ENCODE measurements at places on chromosomes 4 and X. TPM values are rescaled to one million over a fixed set of nuclear protein-coding genes. Genes with fewer than 3 reads are reported as not detected.

The PPP4R3C gene
- polyA plus RNA-seq = not detected

The IL13RA2 gene
- 1.6 TPM for polyA plus RNA-seq

The RNF175 gene
- 7.3 TPM for polyA plus RNA-seq

The SCARB2 gene
- polyA plus RNA-seq = 173 TPM

The GNRHR gene
- 0.96 TPM for polyA plus RNA-seq

The ABCG2 gene
- polyA plus RNA-seq = 8.2 TPM

The ZFP92 gene
- 0.80 TPM for polyA plus RNA-seq

The HSFX2 gene
- 1.0 TPM for polyA plus RNA-seq

The SOWAHB gene
- 5.0 TPM for polyA plus RNA-seq

The RASGEF1B gene
- 12.0 TPM for polyA plus RNA-seq

The PRR32 gene
- polyA plus RNA-seq = not detected

The MAGEE2 gene
- polyA plus RNA-seq = 0.70 TPM

The EVC2 gene
- polyA plus RNA-seq = 8.4 TPM

The GPC4 gene
- 20.3 TPM for polyA plus RNA-seq

The SSX4B gene
- not detected for polyA plus RNA-seq

The RIPPLY1 gene
- polyA plus RNA-seq = 2.8 TPM

The BCAP31 gene
- polyA plus RNA-seq = 184 TPM

The GPRASP2 gene
- polyA plus RNA-seq = 41.7 TPM

GRCh38 chr4:69974631-69975030 lies 9.1 kb upstream of the CSN2 start:
- no peak for DNase-seq

- DNase-seq = no peak
Observed at GRCh38 chr4:117817301-117817700, 217.0 kb upstream of the NDST3 start.

GRCh38 chr4:1168191-1169101 lies 3.9 kb downstream of the SPON2 start:
- DNase-seq = no peak

GRCh38 chr4:78441756-78442155 lies 109.8 kb upstream of the ANXA3 start:
- no peak for DNase-seq

DNA sequence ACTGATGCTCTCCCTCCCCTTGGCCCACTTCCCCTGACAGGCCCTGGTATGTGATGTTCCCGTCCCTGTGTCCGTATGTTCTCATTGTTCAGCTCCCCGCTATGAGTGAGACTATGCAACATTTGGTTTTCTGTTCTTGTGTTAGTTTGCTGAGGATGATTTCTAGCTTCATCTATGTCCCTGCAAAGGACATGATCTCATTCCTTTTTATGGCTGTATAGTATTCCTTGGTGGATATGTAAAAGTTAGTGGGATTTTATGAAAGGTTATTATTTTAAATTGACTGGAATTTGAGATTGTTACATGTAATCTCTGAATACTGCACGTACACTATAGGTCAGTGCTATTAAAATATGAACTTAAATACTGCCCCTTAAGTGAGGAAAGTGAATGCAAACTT lies 184.0 kb downstream of the WDFY3 start:
- no peak for DNase-seq

DNA sequence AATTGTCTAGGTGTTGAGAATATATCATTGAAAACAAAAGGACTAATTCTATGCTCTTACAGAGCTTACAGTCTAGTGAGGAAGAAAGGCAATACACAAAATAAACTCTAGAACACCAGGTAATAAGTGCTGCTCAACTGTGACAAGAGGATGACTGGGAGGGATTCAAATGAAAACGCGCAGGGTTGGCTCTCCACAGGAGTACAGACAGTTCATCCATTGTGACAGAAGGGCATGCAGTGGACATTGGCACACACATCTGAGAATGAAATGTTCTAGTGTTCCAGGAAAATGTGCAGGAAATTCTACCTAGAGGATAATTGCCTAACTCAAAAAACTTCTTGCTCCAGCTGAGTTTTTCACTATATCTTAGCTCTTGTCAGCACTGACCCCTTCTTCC lies 492.0 kb downstream of the IDS start:
- no peak for DNase-seq

- no peak for DNase-seq
Observed at GRCh38 chrX:41796577-41796976, 72.6 kb downstream of the GPR82 start.

DNA sequence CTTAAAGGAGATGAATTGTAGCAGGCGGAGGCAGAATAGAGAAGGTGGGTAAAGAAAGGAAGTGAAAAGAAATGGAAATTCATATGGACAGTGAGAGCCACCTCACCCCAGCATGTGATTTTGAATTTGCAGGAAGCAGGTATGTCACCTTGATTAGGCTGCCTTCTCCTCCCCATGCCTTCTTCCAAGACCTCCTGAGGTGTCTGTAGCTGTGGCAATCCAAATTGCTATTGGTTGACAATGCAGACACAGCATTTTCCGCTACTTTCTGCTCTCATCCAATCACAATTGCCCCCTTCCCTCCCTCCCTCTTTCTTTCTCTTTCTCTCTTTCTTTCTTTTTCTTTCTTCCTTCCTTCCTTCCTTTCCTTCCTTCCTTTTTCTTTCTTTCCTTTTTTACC lies 38.5 kb downstream of the RAB33B start:
- no peak for DNase-seq

GRCh38 chr4:3675251-3676115 lies 90.7 kb upstream of the ADRA2C start:
- no peak for DNase-seq

GRCh38 chr4:145904413-145905177 lies 34.0 kb downstream of the ZNF827 start:
- DNase-seq = no peak

DNA sequence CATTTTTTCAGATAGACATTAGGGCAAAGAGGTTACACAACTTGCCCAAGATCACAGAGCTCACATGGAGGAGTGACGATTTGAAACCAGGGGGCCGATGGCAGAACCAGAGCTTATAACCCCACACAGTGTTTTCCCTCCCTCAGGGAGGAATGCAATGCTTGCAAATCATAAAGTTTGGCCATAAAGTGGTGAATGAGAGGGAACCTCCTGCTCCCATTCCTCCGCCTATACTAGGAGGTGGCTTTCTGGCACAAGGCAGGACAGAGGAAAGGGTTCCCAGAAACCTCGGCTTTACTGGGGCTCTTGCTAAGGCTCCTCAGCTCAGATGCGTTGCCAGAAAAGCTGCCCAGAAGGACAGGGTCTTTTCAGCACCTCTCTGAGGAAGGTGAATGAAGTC lies 19.3 kb downstream of the TMEM154 start:
- DNase-seq = no peak

- no peak for DNase-seq
Observed at GRCh38 chrX:14884714-14885113, 11.5 kb downstream of the MOSPD2 start.

DNA sequence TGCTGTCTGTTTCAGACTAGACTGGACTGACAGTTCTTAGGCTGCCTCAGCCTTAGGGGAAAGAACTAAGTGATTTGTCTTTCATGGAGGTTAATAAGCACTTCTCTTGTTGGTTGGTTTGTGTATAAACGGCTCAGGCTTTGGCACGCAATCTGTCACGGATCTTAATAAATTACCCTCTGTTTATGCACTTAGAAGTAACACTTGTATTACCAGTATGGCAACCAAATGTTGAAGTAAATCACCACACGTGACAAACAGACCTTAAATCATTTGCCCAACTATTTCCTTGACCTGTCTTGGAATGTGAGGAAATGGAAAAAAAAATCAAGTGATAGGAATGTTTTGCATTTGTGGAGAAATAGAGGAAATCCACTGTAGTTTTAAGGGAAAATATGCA lies 69.9 kb downstream of the TEX13A start:
- peak; percentile 3 for DNase-seq

- no peak for DNase-seq
Observed at GRCh38 chr4:137700072-137700471, 167.8 kb upstream of the PCDH18 start.

- DNase-seq = no peak
Observed at GRCh38 chr4:145564540-145564939, 54.6 kb upstream of the MMAA start.

DNA sequence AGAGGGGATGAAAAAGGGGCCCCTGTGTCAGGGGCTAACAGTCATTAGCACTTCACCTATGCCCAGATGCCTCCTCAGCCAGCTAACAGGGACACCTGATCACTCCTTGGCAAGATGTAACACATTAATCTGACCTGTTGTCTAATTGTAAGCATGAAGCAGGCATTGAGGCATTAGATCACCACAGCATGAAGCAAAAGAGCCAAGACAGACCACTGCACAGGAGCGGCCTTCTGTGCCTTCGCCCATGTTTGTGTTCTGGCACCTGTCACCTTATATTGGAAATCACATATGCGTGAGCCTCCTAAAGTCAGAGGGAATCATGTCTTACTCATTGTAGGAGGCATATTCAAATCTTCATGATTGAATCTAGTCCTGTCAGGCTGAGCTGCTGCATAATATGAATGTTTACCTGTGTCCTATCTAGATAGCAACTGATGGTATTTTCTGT lies 48.4 kb downstream of the PTTG2 start:
- DNase-seq = no peak

- DNase-seq = no peak
Observed at GRCh38 chrX:113370006-113370405, 529.4 kb upstream of the AMOT start.

GRCh38 chr4:142379277-142380051 lies 466.6 kb downstream of the INPP4B start:
- DNase-seq = no peak

DNA sequence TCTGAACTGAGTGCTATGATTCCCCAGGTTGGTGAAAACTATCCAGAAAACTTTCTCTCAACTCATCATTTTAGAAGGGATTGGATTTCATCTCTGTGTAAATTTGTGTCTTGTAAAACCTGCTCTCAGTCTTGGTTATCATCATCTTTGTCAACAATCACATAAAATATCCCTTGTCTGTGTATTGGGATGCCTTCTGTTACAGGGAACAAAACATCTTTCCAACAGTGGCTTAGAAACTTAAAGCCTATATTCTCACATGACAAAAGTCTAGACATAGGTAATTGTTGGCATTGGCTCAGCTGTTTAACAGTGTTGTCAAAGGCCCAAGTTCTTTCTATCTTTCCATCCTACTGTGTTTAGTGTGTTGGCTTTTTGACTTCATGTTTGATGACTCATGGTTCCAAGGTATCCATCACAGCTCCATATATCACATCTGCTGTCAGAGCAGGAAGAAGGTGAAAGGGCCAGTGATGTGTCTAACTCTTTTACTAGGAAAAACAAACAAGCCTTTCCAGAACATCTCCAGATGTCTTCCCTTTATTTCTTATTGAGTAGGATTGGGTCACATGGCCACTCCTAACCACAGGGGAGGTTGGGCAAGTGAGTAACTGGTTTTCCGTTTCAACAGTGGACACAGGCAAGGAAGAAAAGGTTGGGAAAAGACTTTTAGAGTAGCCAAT lies 65.0 kb downstream of the PHEX start:
- no peak for DNase-seq

DNA sequence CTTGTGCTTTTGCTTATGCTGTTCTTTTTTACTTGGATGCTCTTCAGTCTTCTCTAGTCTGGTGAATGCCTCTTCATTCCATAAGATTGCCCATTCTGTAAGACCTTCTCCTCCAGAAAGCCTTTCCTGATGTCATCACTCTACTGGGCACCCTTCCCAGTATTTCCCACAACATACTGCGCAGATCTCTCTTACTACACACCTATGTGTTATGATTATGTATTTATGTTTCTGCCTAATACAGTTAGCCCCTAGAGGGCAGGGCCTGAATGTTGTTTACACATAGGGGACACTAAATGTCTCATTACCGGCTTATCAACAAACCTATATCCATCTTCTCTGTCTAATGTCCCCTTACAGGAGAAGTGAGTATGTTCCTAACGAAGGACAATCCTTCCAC lies 21.1 kb downstream of the AIFM1 start:
- DNase-seq = no peak

DNA sequence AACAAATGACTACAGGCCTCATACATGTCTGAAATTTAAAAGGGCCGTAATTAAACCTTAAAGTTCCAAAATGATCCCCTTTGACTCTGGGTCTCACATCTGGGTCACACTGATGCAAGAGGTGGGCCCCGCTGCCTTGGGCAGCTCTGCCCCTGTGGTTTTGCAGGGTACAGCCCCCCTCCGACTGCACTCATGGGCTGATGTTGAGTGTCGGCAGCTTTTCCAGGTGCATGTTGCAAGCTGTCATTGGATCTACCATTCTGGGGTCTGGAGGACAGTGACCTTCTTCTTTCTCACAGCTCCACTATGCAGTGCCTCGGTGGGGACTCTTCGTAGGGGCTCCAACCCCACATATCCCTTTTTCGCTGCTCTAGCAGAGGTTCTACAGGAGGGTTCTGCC lies 1537.9 kb downstream of the PCDH18 start:
- DNase-seq = no peak

DNA sequence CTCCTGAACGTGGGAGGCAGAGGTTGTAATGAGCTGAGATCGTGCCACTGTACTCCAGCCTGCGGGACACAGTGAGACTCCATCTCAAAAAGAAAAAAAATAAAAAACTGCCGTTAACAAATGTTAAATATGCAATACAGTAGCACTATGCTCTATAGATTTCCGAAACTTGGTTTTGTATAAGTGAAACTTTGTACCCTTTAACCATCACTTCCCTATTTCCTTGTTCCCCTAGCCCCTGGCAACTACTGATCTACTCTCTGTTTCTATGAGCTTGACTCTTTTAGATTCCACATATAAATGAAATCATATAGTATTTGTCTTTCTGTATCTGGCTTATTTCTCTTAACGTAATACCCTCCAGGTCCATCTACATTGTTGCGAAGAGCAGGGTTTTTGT lies 74.1 kb downstream of the TAB3 start:
- DNase-seq = no peak

- DNase-seq = no peak
Observed at GRCh38 chr4:82623121-82623683, 61.4 kb upstream of the TMEM150C start.

- no peak for DNase-seq
Observed at GRCh38 chr4:5965225-5965624, 53.0 kb downstream of the C4orf50 start.

DNA sequence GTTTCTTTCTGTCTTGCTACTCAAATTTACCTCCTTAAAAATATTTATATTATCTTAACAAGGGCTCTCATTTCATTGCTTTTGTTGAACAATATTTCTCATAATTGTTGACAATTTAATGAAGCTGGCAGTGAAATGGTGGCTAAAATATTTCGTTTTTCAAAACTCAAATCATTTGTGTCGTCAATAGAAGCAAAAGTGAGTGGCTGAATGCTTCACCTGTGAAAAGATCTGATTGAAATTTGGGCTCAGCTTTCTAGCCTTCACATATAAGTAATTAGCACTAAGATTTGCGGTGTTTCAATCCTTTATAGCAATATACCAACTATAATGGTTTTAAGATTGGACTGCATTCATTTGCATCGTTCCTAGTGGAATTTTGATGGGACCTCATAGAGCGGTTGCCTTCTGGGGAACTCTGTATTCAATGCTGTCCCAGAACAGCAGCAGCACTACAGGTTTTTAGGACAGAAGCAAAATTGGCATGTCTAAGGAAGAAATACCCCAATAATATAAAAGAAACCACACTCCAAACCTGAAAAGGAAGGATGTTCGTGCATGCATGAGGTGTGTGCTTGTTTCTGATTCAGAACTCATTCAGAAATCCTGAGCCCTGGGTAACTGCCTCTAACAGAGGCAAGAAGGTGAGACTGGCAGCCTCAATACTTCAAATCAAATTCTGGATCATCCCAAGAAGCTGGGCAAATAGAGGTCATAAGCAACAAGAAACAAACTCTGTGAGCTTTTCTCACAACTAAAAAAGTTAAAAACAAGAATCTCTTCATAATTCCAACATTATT lies 2.5 kb downstream of the CXCL1 start:
- no peak for DNase-seq

- no peak for DNase-seq
Observed at GRCh38 chr4:6043188-6043587, 25.0 kb upstream of the C4orf50 start.
